ENCODE measurements at places on chromosomes 6 and 20.

DNA sequence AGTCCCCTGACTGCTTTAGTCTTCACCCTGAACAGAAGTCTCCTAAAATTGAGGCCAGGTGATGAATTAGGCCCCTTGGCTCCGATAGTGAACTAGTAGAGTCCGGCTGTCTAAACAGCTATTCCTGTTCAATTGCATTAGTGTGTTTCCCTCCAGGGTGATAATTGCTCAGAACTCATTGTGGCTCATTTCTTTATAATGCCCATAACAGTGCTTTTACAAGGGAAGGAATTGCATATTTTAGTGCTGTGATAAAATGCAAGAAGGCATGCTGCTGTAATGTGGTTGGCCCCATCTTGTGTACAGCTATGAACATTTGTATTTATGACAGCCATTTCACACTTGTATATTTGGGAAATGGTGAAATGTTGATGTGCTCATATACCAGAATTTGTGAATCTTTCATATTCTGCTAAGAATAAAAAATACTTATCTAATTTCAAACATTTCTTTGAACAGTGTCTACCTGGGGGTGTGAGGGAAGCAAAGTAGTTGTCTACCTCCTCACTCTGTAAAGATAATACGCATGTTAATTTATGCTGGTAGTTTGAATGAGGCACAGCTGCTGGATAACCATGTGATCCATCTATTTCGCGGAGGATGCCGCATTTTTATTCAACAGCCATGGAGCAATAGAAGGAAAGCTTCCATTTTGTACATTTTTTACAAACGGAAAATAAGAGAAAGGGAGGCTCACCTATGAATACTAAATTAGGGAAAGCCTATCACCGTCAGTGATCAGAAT, 451.4 kb downstream of the NKAIN2 start:
- DNase-seq = no peak

- DNase-seq = no peak
Observed at GRCh38 chr6:169794317-169795055, 43.1 kb downstream of the ERMARD start.

DNA sequence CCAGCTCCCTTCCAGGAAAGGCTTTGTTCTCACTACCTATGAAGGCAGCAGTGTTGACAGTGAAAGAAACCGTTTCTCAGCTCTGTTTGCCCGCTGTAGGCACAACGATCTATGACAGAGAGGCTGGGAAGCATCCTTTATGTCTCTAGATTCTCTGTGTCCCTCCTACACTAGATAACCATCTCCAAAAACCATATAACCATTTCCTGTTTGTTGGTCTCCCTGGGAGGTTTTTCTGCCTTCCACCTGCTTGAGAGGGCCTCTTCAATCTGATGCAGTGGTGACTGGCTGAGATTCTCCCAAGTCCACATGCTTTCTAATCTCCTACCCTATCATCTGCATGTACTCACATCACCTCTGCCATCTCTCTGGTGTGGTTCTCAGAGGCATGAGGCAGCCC, 32.0 kb upstream of the TMEM217 start:
- no peak for DNase-seq

GRCh38 chr6:11366183-11366933, 133.9 kb upstream of the NEDD9 start:
- DNase-seq = no peak

- DNase-seq = no peak
Observed at GRCh38 chr6:125932451-125932795, 24.1 kb upstream of the HINT3 start.

DNA sequence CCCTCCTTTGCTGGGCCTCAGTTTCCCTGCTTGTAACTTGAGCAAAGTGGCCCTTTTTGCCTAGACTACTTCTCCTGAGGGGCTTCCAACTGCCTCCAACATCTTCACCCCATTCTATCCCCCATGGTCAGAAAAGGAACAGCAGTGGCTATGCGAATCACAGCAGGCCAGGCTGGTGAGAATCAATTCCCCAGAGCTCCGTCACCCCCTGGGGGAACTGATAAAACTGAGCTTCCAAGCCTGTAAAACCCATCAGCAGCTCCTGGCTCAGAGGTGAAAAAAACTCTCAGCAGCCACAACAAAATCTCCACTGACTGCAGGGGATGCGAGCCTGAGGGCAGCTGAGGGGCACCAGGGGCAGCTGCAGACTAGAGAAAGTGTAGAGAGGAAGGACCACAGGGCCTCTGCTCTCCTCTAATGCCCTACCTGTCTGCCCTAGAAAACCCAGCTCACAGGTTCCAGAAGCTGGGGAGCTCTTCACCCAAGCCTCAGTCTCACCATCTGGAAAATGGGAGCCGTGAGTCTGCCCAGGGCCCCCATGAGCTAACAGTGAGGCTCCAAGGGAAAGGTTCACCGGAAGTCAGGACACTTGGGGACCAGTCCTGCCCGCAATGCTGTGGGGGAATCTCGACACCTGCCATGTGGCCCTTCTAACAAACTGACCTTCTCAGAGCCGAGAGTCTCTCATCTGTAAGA, 120.6 kb downstream of the GRM4 start:
- no peak for DNase-seq

DNA sequence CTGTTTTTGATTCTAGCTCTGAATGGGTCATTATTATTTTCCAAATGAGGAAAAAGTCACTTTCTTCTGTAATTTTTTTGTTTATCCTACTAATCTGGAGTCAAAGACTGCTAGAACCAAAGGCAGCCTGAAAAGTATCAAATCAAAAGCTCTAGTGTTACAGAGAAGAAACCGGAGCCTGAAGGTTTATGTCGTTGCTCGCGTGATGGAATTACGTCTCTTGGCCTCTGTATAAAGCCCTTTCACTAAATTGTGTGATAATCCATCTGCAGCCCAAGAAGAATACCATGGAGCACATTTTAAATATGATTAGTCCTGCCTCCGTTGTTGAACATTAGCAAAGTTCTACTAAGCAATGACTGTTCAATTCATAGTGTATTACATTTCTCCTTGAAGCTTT, 738.6 kb downstream of the C6orf118 start:
- DNase-seq = no peak

- no peak for DNase-seq
Observed at GRCh38 chr6:160494576-160494975, 146.4 kb downstream of the SLC22A3 start.

- peak; percentile 69 for DNase-seq
Observed at GRCh38 chr20:49482621-49483017, at the start of gene KCNB1. Gene KCNB1 (minus strand): TSS chr20:49482668. CDS start chr20:49482480, 188 bp downstream.

GRCh38 chr6:109977791-109978173, 329 bp upstream of the GPR6 start:
- DNase-seq = no peak

DNA sequence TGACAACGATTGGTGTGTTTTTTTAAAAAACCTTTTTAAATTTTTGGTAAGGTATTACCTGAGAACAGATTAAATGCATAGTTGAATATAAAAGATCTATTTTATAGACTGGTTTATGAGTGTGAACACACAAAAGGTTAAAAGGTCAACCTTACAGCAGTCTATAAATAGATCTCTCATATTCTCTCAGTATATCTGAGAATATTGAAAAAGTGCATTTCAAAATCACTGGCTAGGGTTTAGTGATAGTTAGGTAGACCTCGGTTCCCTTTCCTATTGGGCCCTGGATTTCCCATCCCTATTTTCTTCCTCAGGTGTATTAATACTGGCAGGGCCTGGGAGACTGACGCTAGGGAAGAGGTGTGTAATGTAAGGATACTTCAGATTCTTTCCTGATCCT, 723 bp upstream of the ZNF451 start:
- DNase-seq = no peak

- DNase-seq = no peak
Observed at GRCh38 chr6:31578184-31579118, 3.1 kb downstream of the TNF start.

DNA sequence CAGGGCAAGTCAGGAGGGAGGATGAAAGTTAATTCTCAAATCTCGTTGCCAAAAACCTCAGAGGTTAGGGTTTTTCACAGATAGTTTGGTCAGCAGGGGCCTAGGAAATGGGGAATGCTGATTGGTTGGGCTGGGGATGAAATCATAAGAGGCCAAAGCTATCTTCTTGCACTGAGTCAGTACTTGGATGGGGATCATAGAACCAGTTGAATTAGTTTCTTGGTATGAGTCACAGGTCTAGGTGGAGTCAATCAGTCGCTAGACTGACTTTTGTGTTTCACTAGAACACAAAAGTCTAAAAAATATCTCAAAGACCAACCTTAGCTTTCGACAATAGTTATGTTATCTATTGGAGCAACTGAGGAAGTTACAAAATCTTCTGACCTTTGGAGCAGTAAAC, 368.5 kb downstream of the TBC1D32 start:
- DNase-seq = no peak

DNA sequence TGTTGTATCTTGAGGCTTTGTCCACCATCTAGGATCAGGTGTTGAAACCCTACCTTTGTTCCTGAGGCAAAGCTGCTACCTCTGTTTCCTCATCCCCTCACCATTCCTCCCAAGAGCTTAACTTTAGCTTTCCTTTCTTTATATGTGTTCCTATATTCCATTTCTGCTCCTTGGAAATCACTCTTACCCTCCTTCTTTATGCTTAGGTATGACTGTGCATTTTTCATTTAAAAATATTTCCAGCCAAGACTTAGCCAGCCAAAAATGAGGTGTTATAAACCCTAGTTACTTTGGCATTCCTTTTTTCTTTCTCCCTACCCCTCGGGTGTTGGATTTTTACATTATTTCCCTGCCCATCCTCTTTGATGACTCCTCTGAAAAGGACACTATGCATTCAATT, 57.7 kb downstream of the TSBP1 start:
- no peak for DNase-seq

DNA sequence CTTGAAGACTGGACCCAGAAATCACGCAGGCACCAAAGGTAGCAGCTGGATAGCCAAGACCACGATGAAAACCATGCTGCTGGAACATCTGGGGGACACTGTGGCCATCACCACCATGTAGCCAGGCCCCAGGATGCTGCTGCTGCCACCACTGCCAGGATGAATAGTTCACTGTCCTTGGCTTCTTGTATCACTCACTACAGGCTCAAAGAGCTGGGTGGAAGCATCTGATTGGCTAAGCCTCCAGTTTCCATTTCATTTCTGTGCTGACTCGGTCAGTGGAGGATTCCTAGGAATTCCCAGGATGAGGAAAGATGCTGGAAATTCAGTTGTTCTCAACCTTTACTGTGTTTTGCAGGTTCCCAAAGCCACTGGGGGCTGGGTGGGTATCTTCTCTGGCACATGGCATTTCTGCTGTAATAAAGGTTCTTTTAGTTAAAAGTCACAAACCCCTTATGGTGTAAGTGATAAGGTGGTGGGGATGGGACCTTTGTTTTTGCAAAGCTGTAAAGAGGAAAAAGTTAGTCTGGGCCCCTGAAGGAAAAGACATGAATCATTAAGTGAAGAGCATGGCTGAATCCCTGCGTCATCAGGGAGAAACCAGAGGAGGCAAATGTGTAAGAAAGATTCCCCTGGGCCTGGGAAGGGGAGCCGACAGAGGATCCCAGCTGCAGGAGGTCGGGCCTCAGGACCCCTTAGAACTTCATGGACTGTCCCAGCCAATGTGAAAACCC, 75.6 kb upstream of the RNF24 start:
- DNase-seq = peak; percentile 69

DNA sequence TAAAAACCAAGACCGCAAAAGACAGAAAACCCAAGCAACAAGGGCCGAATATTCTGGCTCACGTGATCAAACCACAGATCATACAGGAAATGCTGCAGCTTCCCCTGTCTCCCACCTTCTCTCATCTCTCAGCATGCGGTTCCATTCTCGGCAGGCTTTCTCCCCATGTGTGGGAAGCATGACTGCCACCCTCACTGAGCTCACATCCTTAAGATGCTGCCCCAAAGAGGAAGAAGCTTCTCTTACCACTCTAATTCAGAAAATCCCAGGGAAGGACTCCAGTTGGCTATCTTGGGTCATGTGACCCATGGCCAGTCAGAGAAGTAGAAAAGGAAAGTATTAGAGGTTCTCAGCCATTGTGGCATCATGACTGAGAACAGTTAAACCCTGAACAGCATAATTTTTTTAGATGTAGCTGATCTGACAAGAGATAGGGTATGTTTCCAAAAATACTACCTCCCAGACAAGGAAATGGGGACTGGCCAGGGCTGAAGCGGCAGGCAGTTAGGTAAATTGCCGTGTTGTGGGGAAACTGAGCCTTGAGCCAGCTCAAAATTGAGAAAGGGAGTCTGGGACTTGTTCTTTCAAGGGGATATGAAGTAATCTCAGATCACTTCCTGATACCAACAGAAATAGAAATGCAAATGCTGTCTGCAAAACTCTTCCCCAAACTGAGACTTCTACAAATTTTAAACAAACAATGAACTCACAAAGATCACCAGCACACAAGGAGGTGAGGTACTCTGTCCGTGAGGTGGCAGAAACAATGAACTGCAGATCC, 37.1 kb upstream of the GRM4 start:
- no peak for DNase-seq

All from AG08395 (cell line).